ENCODE measurements at places on chromosomes 6 and 20.

- DNase-seq, result no peak
These were observed 42.7 kb upstream of the GCNT2 start for GRCh38 chr6:10478187-10479040.

GRCh38 chr6:27720607-27721580, 191.3 kb downstream of the OR2B2 start:
- no peak for DNase-seq

GRCh38 chr6:47245745-47246371, 63.8 kb downstream of the TNFRSF21 start:
- no peak for DNase-seq

DNA sequence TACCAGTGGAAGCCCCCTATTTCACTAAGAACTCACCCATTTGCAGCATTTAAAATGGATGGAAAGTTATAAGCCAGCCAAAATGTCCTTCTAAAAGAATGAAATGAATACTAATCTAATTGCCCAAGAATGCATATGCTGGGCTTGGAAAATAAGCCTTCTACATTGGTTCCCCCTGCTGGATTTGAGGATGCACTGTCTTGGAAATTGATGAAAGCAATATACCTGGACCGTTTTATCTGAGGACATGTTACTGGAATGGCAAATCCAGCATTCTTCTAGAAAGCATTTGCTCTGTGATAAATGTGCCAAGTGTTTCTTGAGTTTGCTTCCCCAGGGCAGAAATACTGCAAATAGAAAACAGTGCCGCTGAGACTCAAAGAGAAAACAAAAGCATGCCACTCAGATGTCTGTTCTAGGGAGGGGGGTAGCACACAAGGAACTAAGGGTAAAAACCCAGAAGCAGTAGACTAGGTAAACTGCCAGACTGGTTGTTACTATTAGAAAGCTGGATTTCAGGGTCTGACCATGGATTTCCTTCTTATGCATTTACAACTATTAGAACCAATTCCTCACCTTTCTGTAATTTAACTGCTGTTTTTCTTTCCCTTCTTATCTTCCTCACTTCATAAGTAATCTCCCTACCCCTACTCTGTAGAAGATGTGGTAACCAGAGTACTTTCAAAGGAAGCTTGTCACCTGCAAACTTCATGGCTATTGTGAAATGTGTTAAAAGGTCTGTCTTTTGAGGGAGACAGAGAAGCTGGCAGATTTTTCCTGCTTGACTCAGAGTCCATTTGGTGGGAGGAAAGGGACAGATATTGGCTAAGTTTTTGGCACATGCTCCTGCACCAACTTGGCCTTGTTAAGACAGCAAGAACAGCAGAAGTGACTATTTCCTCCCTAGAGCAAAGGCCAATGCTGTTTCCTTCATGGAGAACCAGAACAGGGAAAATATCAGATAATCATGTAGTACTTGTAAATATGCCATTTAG, 642.6 kb downstream of the KIF16B start:
- DNase-seq, result no peak

DNA sequence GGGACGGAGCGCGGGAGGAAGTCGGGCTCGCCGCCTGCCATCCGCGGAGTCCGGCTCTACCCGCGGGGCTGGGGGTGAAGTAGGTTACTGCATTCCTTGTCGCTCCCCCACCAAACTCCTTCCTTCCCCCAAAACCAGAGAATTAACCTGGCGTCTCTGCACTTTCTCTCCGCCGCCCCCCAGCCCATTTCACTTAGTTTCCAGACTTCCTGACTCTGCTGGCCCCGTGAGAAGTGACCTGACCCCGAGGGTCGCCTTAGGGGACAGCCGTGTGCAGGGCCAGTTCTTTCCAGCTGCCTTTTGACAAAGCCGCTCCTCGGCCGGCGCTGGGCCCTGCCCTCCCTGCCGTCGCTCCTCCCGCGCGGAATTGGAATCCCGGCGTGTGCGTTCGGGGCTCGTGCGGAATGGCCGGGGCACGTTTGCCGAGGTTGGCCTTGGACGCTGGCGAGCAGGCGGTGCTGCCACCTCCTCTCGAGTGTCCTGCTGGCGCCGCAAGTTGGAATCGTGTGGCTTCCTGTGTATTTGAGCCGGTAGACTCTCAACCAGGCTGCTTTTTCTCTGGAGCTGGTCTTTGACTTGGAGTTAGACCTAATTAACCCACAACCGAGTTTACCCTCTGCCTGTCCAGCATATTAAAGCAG, 650 bp downstream of the DCBLD1 start:
- no peak for DNase-seq

GRCh38 chr20:7137395-7138151, 370.1 kb downstream of the BMP2 start:
- no peak for DNase-seq

DNA sequence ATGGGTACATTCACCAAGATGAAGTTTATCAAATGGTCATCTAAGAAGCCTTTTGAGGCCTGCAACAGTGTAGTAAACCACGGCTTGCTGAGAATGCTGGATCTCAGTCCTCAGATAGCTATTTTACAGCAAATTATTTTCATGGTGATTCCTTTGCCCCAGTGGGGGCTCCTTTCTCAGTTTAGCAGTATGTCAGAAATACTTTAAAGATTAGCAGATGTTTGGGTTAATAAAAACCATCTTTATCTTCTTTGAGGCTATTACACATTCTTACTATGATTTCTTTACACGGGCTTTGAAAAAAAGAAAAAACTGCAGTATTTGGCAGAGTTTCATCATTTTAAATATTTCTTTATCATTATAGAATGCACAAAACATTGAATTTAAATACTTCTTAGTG, 10.7 kb downstream of the MYLIP start:
- DNase-seq, result no peak

DNA sequence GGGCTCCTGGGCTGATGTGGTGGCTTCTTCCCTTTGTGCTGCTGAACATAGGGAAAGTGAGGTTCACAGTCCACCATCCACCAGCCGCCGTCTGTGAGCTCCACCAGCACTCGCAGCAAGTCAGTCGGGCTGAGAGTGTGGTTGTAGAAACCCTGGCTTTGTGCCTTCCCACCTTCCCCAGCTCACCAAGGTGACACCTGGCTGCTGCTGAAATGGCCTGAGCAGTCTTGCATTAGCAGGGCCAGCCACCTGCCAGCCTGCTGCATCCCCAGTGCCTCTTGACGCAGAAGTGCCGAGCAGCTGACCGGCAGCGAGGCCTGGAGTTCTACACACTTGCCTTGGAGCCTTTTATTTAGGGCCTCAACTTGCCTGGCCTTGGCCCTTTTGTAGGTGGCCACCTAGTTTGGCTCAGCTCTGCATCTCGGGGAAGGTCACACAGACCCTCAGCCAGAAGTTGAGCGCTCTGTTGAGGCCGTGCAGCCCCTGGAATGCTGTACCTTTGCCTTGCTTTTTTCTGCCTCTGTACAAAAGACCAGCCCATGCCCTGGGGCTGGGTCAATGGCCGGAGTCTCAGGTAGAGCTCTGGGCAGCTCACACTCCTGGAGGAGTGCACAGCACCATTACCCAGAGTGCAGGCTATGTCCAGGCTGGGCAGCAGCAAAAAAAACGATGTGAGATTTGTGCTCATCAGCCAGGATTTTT, 76.5 kb downstream of the PTPN1 start:
- no peak for DNase-seq

GRCh38 chr6:47153404-47153755, 111.2 kb upstream of the ADGRF1 start:
- DNase-seq, result no peak

DNA sequence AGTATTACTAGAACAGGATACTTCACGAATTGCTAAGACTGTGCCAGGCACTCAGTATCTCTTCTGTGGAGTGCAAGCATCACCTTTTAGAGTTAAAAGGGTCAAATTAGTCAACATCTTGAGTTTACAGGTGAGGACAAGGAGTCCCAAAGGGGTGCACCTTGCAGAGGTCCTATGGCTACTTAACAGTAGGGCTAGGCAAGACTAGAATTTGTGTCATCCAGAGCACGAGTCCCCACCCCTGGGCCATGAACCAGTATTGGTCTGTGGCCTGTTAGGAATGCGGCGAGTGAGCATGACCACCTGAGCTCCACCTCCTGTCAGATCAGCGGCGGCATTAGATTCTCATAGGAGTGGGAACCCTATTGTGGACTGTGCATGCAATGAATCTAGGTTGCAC, 10.5 kb upstream of the DSTN start:
- DNase-seq, result no peak

- DNase-seq, result no peak
These were observed 302.8 kb downstream of the THBS2 start for GRCh38 chr6:168950858-168951214.

DNA sequence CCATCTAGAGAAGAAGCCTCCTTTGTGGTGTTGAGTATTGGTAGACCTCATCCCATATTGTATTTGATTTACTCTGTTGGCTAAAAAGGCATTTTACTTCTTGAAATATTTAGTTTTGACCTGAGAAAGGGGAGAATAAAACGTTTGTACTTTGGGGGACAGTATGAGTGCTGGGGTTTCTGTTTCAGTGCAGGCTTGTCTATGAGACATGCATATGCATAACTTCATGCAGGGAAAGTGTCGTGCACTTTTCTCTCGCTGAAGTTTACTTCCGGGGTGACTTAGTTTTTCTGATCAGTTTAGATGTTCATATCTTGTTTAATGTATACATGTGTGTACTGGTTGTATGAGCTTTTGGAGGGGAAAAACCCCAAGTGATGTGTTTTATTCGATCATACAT, 59.5 kb downstream of the UTRN start:
- no peak for DNase-seq

- DNase-seq, result no peak
These were observed 66.5 kb downstream of the MRPL14 start for GRCh38 chr6:44060612-44061374.

- no peak for DNase-seq
These were observed 16.4 kb downstream of the NFATC2 start for GRCh38 chr20:51526106-51526470.

DNA sequence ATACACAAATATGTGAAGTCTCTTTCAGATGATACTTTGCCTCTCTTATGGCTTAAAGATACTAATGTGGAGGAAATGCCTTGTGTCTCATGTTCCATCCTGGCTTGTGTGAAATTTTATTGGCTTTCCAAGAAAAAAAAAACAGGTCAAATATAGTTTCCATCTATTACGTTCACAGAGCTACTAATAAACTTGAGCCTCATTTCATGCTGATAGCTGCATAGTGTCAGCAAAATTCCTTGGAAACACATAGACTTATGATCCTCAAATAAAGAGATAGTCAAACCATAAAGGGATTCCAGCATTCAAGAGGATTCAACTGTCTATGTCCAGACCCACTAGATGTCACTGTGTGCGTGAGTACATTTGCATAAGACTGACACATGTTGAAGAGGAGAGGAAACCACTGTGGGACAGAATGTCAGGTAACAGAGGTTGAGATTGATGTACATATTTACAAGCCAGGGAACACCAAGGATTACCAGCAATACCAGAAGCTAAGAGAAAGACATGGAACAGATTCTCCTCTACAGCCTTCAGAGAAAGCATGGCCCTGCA, 266.6 kb downstream of the COL12A1 start:
- no peak for DNase-seq

GRCh38 chr20:37544386-37544785, 16.7 kb upstream of the BLCAP start:
- DNase-seq, result no peak

Data from stimulated activated naive B cell treated with anti-CD40 and anti-IgM and Interleukin-4, amounts not matched to agents 10 μg/mL and 1 μg/mL and 100 μg/mL, for 72 hours (primary cell).